ENCODE measurements at places on chromosomes 5 and 9. TPM values are rescaled to one million over a fixed set of nuclear protein-coding genes. Genes with fewer than 3 reads are reported as not detected.
A peak's percentile ranks its signal among the peaks of the same experiment; 100 is the strongest.

Gene HK3
- 2.8 TPM for total RNA-seq

GRCh38 chr5:172008689-172009141, 2.3 kb upstream of the FBXW11 start:
- DNase-seq: no peak

Gene FGF10
- total RNA-seq: 30.8 TPM

- no peak for DNase-seq
Measured at GRCh38 chr5:6522331-6522730, 73.7 kb downstream of the UBE2QL1 start.

DNA sequence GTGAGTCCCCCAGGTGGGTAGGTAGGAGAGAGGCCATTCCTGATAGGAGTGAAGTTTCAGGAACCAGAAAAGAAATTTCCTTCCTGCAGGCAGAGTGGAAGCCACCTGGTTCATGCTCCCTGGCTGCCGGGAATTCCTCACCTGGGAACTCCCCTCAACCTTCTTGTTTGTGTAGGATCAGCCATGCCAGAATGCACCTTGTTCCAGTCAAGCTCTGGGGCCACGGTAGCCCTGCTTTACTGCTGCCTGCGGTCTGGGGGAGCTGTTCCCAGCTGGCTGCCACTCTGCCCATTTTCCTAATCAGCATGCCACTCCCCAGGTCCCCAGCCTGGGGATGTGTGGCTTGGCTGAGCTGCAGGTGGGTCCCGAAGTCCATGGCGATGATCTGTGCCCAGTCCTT, 18.7 kb upstream of the B4GALT1 start:
- peak; percentile 75 for DNase-seq

Data from thyroid gland (tissue), 4 donors.